Colonic mucosa (tissue), 4 donors: ENCODE measurements at places on chromosomes 1 and 21. TPM values are rescaled to one million over a fixed set of nuclear protein-coding genes. Genes with fewer than 3 reads are reported as not detected.

GRCh38 chr1:23629708-23630290 lies 61.8 kb upstream of the RPL11 start:
- DNase-seq, result no peak

GRCh38 chr1:81007024-81007423 lies 793.7 kb upstream of the ADGRL2 start:
- DNase-seq, result no peak

DNA sequence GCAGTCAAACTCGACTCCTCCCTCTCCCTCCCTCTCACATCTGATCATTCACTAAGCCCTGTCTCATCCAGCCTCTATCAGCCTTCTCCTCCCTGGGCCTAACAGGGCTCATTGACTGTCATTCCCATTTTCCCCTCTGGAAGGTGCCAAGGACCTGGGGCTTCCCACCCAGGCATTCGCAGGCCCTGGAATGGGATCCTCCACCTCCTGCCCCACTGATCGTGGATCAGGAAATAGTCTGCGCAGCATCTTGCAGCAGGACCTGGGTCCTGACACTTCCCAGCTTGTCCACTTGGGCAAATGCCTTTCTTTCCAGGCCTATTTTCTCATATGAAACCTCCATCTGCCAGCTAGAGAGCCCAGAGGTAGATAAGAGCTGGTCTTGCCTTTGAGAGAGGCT lies 71.2 kb upstream of the ZC3H12A start:
- no peak for DNase-seq

GRCh38 chr1:31984419-31985347 lies 29.0 kb upstream of the KHDRBS1 start:
- DNase-seq, result no peak

DNA sequence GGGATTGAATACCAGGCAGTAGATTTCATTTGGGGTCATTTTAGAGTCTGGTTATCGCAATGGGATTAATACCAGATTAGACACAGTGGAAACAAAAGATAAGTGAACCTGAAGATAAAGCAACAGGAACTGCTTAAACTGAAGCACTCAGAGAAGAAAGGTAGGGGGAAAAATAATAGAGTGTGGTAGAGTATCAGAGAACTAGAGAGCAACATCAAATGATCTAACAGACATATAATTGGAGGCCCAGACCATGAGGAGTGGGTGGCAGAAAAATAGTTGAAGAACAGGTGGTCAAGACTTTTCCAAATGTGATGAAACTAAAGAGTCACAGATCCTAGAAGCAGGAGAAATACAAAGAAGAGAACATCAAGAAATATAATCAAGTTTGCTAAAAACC lies 484.3 kb downstream of the CAMTA1 start:
- DNase-seq, result no peak

DNA sequence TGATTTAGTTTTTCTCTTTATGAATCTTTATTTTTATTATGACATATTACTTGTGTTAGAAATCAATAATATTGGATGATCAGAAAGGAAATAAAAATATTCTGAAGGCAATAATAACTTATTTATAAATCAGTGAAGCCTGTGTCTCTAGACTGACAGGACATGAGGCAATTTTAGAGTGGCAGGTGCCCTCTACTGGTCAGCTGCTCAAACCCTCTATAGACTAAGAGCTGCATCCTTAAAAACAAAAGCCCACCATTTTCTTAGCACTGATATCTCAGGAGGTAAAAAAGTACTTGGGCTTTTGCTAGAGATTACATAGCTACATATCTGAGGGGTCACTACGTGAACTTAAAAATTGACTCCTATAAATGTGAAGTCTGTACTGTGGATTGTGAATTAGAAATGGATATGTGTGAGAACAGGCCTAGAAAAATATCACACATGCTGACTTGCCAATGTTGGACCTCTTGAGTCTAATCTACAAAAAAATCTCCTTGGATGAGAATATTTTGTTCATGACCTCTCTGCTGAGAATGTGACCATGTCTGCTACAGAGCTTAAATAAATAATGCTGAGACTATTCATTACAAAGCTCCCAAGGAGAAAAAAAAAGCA lies 597.9 kb upstream of the ADAMTS5 start:
- DNase-seq, result peak; percentile 36

GRCh38 chr1:116150368-116150767 lies 39.2 kb downstream of the MAB21L3 start:
- peak; percentile 12 for DNase-seq

GRCh38 chr1:81775510-81775909 lies 25.2 kb upstream of the ADGRL2 start:
- DNase-seq, result no peak

GRCh38 chr1:32335790-32336590 lies at the start of gene MARCKSL1:
Gene MARCKSL1 (minus strand): TSS chr1:32336233. CDS start chr1:32336033, 200 bp downstream.
- peak; percentile 85 for DNase-seq

DNA sequence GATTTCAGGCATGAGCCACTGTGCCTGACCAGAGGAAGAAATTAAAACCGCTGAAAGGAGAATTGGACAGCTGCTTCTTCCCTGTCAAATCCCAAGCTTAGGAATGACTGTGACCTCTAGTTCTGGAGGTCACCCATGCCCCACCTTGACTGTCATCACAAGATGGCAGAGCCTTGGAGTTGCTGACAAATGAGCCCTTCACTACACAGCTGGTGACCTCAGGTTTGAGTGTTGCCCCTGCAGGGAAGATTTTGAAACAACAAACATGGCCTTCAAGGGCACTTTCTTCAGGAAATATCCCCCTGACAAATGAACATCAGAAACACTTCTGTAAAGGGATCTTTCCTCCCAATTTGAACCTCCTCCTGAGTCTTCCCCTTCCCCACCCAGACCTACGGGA lies 6.9 kb upstream of the SLC45A3 start:
- DNase-seq, result no peak

DNA sequence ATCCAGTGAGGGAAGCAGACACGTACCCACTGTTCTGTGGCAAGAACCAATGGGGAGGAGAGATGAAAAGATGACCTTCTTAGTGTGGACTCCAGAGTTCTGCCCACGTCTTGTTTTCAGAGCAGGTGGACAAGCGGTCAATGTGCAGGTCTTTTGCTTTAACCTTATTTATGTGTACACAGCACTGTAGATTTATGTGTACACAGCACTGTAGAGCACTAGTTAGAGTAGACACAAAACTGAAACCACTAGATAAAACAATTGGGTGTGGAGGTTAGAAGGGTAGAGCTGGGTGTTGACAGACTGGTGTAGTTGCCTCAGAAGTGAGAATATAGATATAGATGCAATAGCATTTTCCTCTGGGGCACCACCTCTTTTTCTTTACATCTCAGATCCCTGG lies 150.0 kb downstream of the MAGI3 start:
- DNase-seq, result no peak

DNA sequence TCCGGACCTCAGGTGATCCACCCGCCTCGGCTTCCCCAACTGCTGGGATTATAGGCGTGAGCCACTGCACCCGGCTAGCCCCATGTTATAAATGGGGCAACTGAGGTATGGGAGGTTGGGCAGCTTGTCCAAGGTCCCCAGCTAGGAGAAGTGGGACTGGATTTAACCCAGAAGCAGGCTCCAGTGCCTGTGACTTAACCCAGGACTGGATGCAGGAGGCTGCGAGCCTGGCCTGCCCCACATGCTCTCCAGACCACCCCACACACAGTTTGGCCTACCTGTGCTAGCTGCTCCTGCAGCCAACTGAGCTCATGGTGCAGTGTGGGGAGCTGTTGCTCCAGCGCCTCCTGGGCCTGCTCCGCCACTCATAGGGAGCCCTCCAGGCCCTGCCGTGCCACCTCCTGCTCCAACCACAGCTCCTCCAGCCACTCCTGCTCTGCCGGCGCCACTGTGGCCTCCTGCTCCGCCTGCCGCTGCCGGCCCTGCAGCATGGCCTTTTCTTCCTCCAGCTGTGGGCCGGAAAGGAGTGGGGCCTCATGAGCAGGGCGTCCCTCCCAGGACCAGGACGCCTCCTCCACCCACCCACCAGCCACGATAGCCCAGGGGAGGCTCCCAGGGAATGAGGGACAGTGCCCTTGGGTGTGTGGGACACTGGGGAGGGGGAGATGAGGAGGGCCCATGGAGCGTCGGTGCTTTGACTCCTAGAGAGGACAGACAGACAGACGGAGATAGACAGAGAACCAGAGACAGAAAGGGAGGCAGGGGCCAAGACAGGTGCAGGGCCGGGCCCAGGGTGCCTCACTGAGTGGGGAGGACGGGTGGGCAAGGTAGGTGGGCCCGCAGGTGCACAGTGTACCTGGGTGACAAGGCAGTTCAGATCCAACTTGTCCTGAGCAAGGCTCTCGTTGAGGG lies 12.4 kb upstream of the NBPF1 start:
- DNase-seq, result no peak

DNA sequence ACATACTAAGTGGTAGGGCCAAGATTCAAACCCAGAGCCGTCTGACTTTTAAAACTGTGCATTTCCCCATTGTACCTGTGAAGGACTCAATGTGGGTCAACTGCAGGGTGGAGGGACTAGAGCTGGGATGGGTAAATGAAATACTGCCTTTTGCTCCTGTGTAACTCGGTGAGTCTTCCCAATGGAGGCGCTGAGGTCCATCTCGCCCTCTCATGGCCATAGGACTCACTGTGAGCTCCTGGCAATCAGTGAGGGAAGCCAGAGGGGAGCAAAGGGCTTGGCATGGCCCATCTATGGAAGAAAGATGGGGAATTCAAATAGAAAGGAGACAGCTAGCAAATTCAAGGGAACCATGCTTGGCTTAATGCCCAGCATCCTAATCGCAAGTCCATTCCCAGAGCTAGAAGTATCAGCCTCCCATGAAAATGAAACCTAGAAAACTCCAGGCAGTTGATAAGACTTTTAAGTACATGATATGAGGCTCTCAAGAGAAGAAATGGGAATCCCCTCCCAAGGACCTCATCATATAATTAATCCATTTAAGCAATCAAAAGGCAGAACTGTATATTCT lies 25.4 kb upstream of the CGN start:
- no peak for DNase-seq

- DNase-seq, result peak; percentile 58
These were observed 1.9 kb downstream of the FTCD start for GRCh38 chr21:46153247-46154154.

GRCh38 chr1:119808972-119809550 lies 2.2 kb downstream of the REG4 start:
- DNase-seq, result peak; percentile 84

- no peak for DNase-seq
These were observed 3.4 kb upstream of the TEX35 start for GRCh38 chr1:178509414-178510007.

DNA sequence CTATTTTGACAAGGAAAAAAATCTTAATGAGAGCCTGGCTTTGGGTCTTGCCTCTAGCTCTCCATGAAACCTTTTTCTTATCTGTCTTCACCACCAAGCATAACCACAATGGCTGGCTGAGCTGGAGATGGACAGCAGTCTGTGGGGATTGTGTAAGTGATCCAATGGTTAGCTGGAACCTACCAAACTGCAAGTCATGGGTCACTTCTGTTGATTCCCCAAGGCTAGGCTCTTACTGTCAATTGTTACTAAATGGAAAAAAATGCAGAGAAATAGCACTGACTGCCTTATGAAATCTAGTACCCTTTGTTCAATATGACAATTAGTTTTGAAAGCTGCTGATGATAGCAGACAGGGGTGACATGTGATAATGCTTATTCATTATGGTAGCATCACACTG lies 359.0 kb downstream of the ST6GALNAC3 start:
- no peak for DNase-seq

- no peak for DNase-seq
These were observed 1.5 kb upstream of the PALMD start for GRCh38 chr1:99644279-99645004.

- DNase-seq, result peak; percentile 69
These were observed 2.1 kb upstream of the AHDC1 start for GRCh38 chr1:27605796-27606707.

- DNase-seq, result peak; percentile 19
These were observed 66.9 kb downstream of the TENT5C start for GRCh38 chr1:117672756-117673155.

- DNase-seq, result no peak
These were observed 45.9 kb upstream of the CRB1 start for GRCh38 chr1:197222025-197222685.

GRCh38 chr21:45403825-45404729 lies 888 bp upstream of the COL18A1 start:
- DNase-seq, result no peak

DNA sequence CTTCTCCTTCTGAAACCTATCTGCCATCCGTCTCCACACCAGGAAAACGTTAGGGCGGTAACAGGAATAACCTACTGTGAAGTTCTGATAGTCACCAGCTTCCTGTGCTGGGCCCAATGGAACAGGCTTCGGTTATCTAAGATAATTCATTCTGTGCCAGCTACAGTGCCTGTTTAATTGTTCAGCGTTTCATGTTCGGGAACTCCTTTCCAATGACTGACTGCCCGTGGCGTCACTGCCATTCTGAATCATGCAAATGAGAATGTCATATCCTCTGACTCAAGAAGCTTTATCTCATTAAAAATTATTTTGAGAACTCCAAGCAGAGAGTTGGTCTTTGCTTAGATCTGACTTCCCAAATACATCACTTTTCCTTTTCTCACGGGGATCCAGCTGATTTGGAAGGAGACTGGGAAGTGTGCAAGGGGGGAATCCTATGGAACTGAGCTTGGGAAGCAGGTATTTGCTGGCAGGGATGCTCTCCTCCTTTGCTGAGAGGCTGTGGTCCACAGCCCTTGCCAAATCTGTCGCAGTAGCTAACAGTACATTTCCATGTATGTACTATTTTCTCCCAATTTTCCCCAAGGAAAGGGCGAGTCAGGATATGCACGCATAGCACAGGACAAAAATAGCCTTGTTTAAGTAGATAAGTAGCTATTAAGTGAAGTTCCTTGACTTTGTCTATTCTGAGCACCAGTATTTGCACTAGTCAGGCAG lies 358.7 kb downstream of the LTN1 start:
- DNase-seq, result no peak

DNA sequence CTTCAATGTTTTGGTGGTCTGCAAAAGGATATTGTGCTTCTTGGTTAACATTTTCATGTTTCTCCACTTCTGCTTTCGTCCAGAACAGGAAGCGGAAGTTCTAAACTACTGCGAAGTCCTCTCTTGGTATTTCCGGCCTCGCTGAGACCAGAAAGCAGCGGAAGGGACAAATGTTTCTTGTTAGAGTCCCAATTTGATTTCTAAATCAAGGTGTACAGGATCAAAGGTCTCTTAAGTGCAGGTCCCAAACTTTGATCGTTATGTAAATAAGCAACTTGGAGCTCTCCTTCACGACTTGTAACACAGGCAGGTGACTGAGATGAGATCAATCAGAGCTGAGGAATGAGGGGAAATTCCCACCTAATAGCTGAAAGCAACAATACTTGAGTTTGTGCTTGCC lies 40.1 kb upstream of the HMCN1 start:
- DNase-seq, result no peak

Gene P3R3URF
- not detected for total RNA-seq

Gene TRIM67
- total RNA-seq, result not detected

Gene BNIPL
- total RNA-seq, result 1.9 TPM

Gene UBL4B
- not detected for total RNA-seq

Gene DNAJC6
- total RNA-seq, result 1.3 TPM

Gene SPATA45
- not detected for total RNA-seq

Gene POMGNT1
- 38.9 TPM for total RNA-seq

Gene MKNK1
- 27.0 TPM for total RNA-seq

Gene SYPL2
- total RNA-seq, result 0.35 TPM

Gene OPTC
- not detected for total RNA-seq

Gene ANKRD45
- total RNA-seq, result 0.49 TPM

Gene OVAAL
- not detected for total RNA-seq
